ENCODE measurements at places on chromosomes 7 and 10. TPM values are rescaled to one million over a fixed set of nuclear protein-coding genes. Genes with fewer than 3 reads are reported as not detected.

The NCOA4 gene
- polyA plus RNA-seq, result 198 TPM

The C10orf120 gene
- not detected for polyA plus RNA-seq

The ZNF398 gene
- 14.3 TPM for polyA plus RNA-seq

The ZP3 gene
- polyA plus RNA-seq, result 3.0 TPM

The EVX1 gene
- polyA plus RNA-seq, result 0.07 TPM

The NXPH1 gene
- 0.25 TPM for polyA plus RNA-seq

The INSYN2A gene
- 3.9 TPM for polyA plus RNA-seq

The PNLIPRP3 gene
- polyA plus RNA-seq, result not detected

The AZGP1 gene
- polyA plus RNA-seq, result 69.0 TPM

The IL6 gene
- not detected for polyA plus RNA-seq

The EBLN1 gene
- not detected for polyA plus RNA-seq

The AKR1E2 gene
- 7.9 TPM for polyA plus RNA-seq

The AKR1D1 gene
- 0.20 TPM for polyA plus RNA-seq

The BNIP3 gene
- polyA plus RNA-seq, result 86.7 TPM

The ASAH2B gene
- polyA plus RNA-seq, result 9.8 TPM

The PPP1R3C gene
- polyA plus RNA-seq, result 32.4 TPM

The ARHGAP22 gene
- polyA plus RNA-seq, result 1.7 TPM

The SLC16A12 gene
- 35.1 TPM for polyA plus RNA-seq

The TMEM236 gene
- 0.29 TPM for polyA plus RNA-seq

The OGDHL gene
- polyA plus RNA-seq, result 44.9 TPM

The SYT15B gene
- 2.8 TPM for polyA plus RNA-seq

The ADO gene
- polyA plus RNA-seq, result 44.5 TPM

The SYNPO2L gene
- 0.38 TPM for polyA plus RNA-seq

The HDAC9 gene
- polyA plus RNA-seq, result 9.3 TPM

The TRIM73 gene
- 13.1 TPM for polyA plus RNA-seq

All from left renal cortex interstitium (tissue), 4 donors.